ENCODE measurements at places on chromosomes 3 and 15.

- DNase-seq = no peak
These were observed 26.6 kb downstream of the IDH2 start for GRCh38 chr15:90075420-90076289.

DNA sequence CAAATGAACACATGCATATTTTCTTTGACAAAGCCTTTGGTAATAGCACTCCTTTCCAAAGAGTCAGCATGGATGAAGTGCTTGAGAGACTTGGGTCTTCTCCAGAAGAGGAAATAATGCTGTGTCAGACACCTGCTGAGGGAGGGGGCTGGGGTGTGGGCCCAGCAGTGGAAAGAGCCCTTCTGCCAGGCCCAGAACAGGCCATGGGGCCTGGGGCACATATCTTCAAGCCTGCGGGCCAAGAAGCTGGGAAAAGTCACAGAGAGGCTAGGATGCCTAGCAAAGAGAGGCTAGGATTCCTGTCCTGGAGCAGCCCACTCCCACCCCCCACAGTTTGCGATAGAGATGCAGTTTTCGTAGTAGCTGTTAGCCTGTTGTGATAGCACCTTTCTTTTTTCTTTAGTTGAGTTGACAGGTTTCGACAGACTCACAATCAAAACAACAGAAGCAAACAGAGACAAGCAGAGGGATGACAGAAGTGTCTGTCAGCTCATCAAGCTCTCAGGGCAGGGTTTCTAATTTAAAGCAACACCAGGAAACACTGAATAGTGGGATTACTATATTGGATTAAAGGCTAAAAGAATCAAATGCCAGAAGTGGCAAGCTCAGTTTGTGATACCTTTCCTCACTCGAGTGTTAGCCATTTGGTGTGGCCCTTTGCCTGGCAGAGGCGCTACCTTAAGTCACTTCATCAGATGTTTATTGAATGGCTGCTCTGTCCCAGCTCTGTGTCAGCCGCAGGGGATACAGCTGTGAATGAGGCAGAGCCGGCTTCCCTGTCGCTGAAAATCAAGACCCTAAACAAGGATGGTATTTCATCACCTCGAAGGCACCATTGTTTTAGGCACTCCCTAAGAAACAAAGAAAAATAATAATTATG is 19.0 kb downstream of the CMTM7 start:
- DNase-seq = no peak

DNA sequence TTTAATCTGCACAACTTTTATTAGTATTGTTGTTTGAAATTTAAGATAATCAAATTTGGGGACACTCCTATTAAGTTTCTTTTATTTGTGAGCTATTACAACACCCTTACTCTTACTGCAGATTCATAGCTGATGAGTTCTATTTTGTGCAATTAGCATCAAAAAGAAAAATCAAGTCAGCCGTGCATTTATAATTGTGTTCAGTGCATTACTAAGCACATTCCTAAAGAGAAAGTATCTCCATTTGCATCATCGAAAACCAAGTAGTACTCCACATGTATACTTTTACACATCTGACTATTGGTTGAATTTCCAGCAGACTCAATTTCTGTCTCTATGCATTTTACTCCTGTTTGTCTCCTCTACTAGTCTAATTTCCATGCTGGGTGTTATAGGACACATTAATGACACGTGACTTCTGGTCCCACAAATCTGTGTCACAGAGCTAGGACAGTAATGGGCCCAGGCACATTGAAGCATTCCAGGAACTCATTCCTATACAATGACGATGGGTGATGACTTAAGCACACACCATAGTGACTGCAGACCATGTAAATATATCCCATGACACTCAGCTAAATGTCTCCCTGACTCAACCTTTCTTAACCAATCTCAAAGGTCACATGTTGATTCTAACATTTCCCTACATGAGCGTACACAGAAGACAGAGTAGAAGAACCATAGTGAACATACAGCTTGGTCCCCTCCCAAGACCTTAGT is 477.5 kb downstream of the LPP start:
- no peak for DNase-seq

DNA sequence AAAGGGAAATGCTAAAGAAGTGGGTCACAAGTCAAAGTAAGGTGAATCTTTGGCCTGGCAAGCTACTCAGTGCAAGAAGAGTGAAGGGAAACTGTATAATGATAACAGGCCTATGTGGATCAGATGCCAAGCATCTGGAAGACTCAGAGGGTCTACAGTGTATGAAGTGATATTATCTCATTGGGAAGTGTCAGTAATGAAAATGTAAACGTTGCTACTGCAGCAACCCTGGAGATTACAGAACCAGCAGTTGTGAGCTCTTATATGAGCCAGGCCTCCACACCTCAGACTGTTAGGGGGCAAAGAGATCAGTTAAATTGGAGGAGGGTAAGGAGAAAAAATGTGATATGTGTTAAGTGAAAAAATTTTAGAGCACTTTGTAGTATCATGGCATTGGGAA is 195.4 kb upstream of the DPH6 start:
- DNase-seq = no peak

Measured in NCI-H2081 (cell line).